ENCODE measurements at places on chromosomes 12 and 14. TPM values are rescaled to one million over a fixed set of nuclear protein-coding genes. Genes with fewer than 3 reads are reported as not detected.

The CAND1 gene
- 176 TPM for total RNA-seq

The KITLG gene
- 30.9 TPM for total RNA-seq

The OR10A7 gene
- total RNA-seq: not detected

The AQP5 gene
- total RNA-seq: 3.3 TPM

The IL31 gene
- total RNA-seq: not detected

The ADCK1 gene
- 10.4 TPM for total RNA-seq

The NOXRED1 gene
- total RNA-seq: 0.58 TPM

The TMEM119 gene
- 29.7 TPM for total RNA-seq

The SRRM4 gene
- 0.06 TPM for total RNA-seq

The GUCY2C gene
- not detected for total RNA-seq

The GABARAPL1 gene
- total RNA-seq: 93.0 TPM

The ARHGEF40 gene
- total RNA-seq: 77.5 TPM

The IRAK3 gene
- 10.5 TPM for total RNA-seq

The DIO3 gene
- total RNA-seq: 0.41 TPM

The OVCH1 gene
- 0.41 TPM for total RNA-seq

The ERP27 gene
- 14.0 TPM for total RNA-seq

The NXPH4 gene
- 8.5 TPM for total RNA-seq

The C14orf180 gene
- total RNA-seq: 2.6 TPM

The PIWIL1 gene
- 0.35 TPM for total RNA-seq

The PARPBP gene
- total RNA-seq: 11.2 TPM

The SLC5A8 gene
- total RNA-seq: 21.5 TPM

The MAP3K12 gene
- total RNA-seq: 18.1 TPM

The GPD1 gene
- total RNA-seq: 60.8 TPM

The PDZRN4 gene
- total RNA-seq: 3.4 TPM

The AHNAK2 gene
- 2.6 TPM for total RNA-seq

The GPX2 gene
- 2.5 TPM for total RNA-seq

The KANSL2 gene
- total RNA-seq: 53.4 TPM

The MAGOHB gene
- total RNA-seq: 22.4 TPM

The DNM1L gene
- 79.7 TPM for total RNA-seq

The DEGS2 gene
- 11.5 TPM for total RNA-seq

The BDKRB2 gene
- total RNA-seq: 7.8 TPM

The PLEKHH1 gene
- total RNA-seq: 18.6 TPM

The TROAP gene
- 13.0 TPM for total RNA-seq

The FOXG1 gene
- 0.06 TPM for total RNA-seq

The LARP4 gene
- total RNA-seq: 46.8 TPM

The VASH1 gene
- total RNA-seq: 25.0 TPM

The TUNAR gene
- total RNA-seq: 0.23 TPM

The RTN1 gene
- total RNA-seq: 7.9 TPM

The SYCP3 gene
- total RNA-seq: 0.12 TPM

The HAL gene
- 1.7 TPM for total RNA-seq

The KRT78 gene
- not detected for total RNA-seq

The BIN2 gene
- 4.3 TPM for total RNA-seq

The LALBA gene
- not detected for total RNA-seq

The GPR84 gene
- 0.53 TPM for total RNA-seq

The RFX4 gene
- not detected for total RNA-seq

The TAS2R42 gene
- total RNA-seq: not detected

The EPS8 gene
- total RNA-seq: 75.7 TPM

Measured in metanephros (tissue), 2 donors.